ENCODE measurements at places on chromosomes 3 and 15. TPM values are rescaled to one million over a fixed set of nuclear protein-coding genes. Genes with fewer than 3 reads are reported as not detected.

GRCh38 chr3:133419151-133419909 lies 19.5 kb downstream of the BFSP2 start:
- no peak for DNase-seq

- DNase-seq: no peak
Observed at GRCh38 chr3:81974751-81975150, 213.3 kb upstream of the GBE1 start.

- DNase-seq: no peak
Observed at GRCh38 chr3:101689286-101689685, 2.8 kb upstream of the RPL24 start.

GRCh38 chr3:141452045-141452444 lies 34.8 kb upstream of the RASA2 start:
- DNase-seq: no peak

DNA sequence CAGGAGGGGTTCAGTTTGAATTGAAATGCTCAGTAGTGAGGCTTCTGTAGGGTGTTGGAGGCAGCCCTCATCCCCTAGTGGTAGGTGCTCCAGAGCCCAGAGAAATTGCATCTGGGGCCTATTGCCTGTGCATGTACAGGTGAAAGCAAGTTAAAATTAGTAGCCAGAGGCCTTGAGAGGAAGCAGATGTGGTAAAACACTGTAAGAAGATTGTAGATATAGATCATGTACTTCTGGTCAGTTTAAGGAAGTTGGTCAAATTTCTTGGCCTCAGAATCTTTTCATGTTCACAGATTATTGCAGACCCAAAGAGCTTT lies 34.6 kb downstream of the IGSF10 start:
- DNase-seq: no peak

GRCh38 chr3:169668072-169668956 lies 4.8 kb upstream of the MECOM start:
- DNase-seq: peak; percentile 13

- DNase-seq: no peak
Observed at GRCh38 chr3:23900744-23901143, 16.0 kb downstream of the NKIRAS1 start.

GRCh38 chr3:64693031-64693430 lies 5.2 kb upstream of the ADAMTS9 start:
- DNase-seq: no peak

TNFAIP8L3 gene
- total RNA-seq: 2.2 TPM

P2RY13 gene
- total RNA-seq: 0.31 TPM

CCDC39 gene
- not detected for total RNA-seq

NTRK3 gene
- 0.45 TPM for total RNA-seq

B4GALT4 gene
- 9.8 TPM for total RNA-seq

Data from heart right ventricle (tissue), 16 donors.